SJSA1 (cell line): ENCODE measurements at places on chromosomes 2 and 18. TPM values are rescaled to one million over a fixed set of nuclear protein-coding genes. Genes with fewer than 3 reads are reported as not detected.
A peak's percentile ranks its signal among the peaks of the same experiment; 100 is the strongest.

Gene DNAJC5G
- not detected in 2 replicates for total RNA-seq

Gene EN1
- total RNA-seq, result 4.0 and 4.7 TPM in 2 replicates

Gene NBAS
- 19.1 and 33.4 TPM in 2 replicates for total RNA-seq

GRCh38 chr18:34709750-34710441, at the start of gene DTNA:
DTNA (plus strand) TSS chr18:34710298; CDS start chr18:34755977, 45,679 bp downstream.
- peaks cover 47% of the 10 kb centered on the region for H3K4me1 ChIP-seq
- H3K27ac ChIP-seq, result peak within 1 kb of the TSS; percentile 80
- H3K27me3 ChIP-seq, result no peaks in the 10 kb centered on the region
- peak within 1 kb of the TSS; percentile 20 for H3K4me3 ChIP-seq
- peak; percentile 64 for DNase-seq
